D721Med (cell line): ENCODE measurements at places on chromosomes 5 and 9.
A peak's percentile ranks its signal among the peaks of the same experiment; 100 is the strongest.

GRCh38 chr5:135843571-135844337 lies 9.3 kb downstream of the SLC25A48 start:
- no peak for DNase-seq

GRCh38 chr9:87950296-87950695 lies 24.0 kb downstream of the CDK20 start:
- DNase-seq = no peak

DNA sequence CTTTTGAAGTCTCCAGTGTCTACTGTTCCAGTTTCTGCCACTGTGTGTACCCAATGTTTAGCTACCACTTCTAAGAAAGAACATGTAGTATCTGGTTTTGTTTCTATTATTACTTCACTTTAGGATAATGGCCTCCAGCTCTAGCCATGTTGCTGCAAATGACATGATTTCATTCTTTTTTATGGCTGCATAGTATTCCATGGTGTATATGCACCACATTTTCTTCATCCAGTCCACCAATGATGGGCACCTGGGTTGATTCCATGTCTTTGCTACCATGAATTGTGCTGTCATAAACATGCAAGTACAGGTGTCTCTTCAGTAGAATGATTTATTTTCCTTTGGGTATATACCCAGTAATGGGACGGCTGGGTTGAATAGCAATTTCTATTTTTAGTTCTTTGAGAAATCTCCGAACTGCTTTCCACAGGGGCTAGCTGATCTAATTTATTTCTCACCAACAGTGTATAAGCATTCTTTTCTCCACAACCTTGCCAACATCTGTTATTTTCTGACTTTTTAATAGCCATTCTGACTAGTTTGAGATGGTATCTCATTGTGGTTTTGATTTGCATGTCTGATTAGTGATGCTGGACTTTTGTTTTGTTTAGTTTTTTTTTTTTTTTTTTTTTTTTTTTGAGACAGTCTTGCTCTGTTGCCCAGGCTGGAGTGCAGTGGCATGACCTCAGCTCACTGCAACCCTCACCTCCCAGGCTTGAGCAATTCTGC lies 68.9 kb downstream of the WDR41 start:
- DNase-seq = no peak

DNA sequence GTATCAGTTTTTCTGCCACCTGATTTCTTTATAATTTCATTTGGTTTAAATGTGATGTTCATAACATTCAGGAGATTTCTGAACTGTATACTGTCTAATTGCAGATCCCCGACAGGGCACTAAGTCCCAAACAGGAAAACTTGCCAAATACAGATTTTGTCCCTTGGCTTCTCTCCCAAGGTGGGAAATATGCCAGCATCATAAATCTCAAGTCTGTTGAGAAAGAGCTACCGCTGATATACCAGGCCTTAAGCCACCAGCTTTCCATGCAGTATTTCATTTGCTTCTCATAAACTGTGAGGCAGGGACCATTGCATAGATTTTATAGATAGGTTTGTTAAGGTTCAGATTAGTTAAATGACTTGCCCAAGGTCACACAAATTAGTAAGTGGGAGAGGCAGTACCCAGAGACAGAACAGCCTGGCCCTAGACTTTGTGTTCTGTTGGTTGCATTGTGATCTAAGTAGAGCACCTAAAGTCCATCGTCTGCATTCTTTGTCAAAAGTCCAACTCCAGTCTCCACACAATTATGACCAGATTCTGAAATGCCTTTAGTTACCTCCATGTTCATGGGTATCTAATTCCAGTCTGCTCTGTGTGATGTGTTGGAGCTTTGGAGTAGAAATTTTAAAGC lies 16.2 kb downstream of the GPR21 start:
- no peak for DNase-seq

GRCh38 chr9:131060900-131061630 lies 35.3 kb upstream of the AIF1L start:
- DNase-seq = no peak

GRCh38 chr5:113232667-113233066 lies 202.1 kb downstream of the TSSK1B start:
- no peak for DNase-seq

GRCh38 chr9:129283291-129283691 lies 105.2 kb upstream of the IER5L start:
- DNase-seq = no peak

GRCh38 chr5:173663352-173664153 lies 47.1 kb upstream of the BOD1 start:
- DNase-seq = no peak

DNA sequence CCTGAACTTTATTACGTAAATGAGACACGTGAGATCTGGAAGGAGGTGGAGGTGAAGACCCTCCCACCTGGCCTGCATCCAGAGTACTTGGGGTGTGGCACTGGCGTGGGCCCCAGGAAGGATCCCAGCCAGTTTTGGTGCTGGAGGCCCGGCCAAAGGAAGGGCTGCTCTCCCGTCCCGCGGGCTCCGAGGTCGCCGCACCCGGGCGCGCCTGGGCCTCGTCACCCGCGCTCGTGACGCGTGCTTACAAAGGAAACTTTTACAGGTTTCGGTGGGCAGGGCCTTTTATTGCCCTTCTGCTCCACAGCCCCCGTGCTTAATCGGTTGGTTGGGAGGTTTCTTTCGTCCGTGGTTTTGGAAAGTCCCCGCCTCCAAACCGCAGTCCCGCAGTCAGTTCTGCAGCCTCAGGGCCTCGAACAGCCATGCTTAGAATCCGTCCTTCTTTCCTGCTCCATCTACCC lies 29.2 kb downstream of the CDKN2A start:
- DNase-seq = no peak

- DNase-seq = peak; percentile 17
Measured at GRCh38 chr9:123356851-123357742, 1.1 kb downstream of the CRB2 start.

DNA sequence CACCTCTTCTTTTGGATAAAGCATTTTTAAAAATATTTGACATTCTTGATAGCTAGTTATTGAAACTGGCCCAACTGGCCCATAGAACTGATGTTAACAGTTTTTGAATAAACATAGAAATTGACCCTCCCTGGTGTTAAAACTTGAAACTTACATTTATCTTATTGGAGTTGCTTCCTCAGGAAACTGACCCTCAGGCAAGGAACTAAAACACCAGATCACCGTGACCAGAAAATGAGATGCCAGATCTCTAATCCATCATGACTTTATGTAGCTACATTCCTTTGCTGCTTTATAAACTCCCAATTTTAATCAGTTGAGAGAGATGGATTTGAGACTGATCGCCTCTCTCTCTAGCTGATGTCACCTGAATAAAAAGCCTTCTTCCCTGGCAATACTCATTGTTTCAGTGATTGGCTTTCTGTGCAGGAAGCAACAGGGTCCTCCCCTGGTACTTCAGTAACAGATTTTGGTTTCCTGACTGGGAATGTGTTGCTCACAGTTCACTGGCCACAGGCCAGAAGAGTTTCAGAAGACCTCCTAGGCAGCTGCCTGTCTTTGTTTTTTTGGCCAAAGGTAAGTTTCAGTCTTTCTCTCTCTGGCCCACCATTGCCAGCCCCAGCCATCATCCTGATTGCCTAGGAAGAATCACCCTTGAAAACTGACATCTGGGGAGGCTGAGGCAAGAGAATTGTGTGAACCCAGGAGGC lies 212.4 kb downstream of the DTWD2 start:
- DNase-seq = no peak

DNA sequence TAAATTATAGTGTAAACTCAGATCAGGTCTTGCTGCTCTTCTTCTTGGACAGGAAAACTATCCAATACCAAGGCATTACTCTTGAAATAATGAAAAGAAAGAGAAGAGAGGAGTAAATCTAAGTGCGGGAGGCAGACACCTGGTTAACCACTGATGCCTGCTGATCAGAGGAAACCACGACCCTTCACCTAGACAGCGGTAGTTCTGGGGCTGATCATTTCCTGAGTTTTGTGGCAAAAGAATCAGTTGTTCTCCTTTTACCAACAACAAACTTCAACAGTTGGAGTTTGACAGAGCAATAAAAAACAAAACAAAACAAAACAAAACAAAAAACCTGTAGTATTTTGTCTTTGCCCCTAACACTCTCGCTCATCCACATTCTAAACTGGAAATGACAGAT lies 3.0 kb downstream of the RLN1 start:
- no peak for DNase-seq

- no peak for DNase-seq
Measured at GRCh38 chr9:19660019-19660418, 128.8 kb downstream of the SLC24A2 start.

DNA sequence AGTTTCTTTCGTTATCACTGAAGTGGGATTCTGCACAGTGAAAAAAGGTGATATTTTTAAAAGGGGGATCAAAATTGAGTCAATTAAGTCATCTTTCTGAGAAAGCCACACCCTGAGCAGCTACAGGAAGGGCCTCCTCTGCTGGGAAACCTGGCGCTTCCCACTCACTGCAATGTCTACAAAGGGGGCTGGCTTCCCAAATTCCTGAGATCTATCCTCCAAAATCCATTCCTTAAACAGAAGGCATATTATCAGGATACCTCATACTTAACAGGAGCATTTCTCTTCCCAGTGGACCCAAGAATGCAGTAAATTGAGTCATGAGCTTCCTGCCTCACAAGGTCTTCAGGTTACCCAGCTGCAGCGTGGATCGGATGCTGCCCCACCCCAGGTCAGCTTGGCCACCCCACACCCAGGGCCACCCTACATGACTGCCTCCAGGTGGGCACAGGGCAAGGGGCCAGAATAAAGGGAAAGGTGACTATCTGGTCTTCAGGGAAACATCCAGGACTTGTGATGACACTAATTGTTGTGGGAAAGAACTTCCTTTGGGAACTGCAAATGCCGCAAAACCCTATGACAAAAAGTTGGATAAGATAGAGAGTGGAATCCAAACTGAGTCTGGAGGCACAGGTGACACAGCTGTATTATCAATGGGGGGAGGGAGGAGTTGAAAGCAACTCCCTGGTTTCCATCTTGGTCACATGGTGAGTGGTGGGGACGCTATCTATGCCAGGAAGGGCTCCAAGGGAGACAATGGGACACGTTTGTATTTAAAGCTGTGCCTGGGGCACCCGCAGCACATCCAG lies 42.3 kb downstream of the ROR2 start:
- no peak for DNase-seq

GRCh38 chr5:2562036-2562435 lies 189.4 kb downstream of the IRX2 start:
- DNase-seq = no peak

DNA sequence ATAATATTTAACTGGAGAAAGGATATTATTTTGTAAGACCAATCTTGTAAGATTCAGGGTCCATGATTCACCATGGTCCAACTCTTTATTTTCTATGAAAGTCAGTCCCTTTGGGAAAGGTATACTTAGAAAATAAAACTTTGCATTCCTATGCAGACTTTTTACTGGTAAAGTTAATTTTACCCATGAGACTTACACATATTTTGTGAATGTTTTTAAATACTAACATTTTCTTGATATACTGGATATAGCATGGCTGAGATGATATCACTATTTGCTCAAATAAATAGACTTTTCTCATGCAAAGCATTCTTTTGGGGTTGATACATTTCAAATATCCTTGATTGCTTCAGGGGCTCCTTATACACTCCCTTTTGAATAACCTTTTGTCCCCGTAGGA lies 512.1 kb downstream of the MAN2A1 start:
- DNase-seq = no peak

DNA sequence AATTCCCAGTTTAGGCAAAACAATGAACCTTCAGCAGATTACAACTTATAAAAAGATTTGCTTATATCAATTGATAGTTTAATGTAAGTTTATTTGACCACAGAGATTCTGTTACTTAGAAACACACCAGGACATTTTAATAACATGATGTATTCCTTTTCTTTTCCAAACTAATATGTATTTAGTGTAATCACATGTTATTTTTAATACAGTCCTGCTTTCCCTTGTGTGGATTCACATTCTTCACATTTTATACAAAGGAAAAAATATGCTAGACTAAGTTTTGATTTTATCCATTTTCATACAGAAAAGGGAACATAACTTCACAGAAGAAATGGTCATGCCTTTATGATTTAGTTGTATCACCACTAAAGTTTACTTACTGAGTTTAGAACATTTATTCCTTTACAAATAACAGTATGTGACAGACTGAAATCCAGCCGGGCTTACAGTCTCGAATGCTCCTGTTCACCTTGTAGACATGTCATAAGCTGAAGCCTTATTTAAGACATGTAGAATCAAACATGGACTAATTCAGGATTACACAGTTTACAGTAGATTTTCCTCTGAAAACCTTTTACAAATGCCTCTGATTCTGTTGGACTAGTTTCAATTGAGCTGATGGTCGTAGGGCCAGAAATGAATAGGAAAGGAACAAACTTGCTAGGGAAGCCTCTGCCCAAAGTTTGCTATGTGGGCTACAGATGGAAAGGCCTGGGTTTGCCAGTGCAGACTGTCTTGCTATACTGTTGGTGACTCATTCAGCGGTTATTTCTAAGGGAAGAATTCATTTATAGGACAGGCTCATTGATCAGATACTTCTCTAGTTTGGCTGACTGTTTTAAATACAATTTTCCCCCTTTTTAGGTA lies 6.6 kb upstream of the ASPN start:
- DNase-seq = no peak

DNA sequence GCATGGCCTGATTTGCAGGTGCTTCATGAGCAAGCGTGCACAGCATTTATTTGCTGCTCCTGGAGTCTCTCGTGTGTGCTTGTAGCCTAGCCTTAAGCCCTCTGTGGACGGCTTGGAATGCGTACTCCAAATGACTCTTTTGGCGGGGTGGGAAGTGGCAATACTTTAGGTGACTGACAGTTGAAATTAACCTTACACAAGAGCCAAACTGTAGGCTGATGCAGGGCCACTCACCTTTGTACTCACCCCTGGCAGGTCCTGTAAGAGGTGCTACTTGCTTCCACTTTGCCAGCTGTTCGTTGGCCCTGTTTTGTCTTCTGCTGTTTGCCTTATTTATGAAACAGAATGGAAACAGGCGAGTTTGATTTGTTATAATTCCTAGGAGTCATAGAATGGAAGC lies 22.9 kb downstream of the TENT4A start:
- no peak for DNase-seq

DNA sequence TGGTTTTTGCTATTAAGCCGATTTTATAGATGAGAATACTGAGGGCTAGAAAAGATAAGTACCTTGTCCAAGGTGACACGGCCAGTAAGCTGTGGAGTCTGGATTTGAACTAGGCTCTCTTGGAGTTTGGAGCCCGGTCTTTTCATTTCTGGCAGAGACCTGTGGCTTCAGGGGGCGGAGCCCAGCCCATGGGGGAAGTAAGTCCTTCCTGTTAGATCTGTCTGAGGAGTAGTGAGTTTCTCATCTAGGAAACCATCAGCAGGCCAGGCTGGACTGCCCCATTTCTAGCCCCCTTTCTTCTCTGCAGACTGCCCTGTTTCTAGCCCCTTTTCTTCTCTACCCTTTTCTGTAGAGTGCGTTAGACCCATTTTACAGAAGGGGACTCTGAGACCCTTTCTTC lies 521 bp upstream of the PTGS1 start:
- DNase-seq = no peak

DNA sequence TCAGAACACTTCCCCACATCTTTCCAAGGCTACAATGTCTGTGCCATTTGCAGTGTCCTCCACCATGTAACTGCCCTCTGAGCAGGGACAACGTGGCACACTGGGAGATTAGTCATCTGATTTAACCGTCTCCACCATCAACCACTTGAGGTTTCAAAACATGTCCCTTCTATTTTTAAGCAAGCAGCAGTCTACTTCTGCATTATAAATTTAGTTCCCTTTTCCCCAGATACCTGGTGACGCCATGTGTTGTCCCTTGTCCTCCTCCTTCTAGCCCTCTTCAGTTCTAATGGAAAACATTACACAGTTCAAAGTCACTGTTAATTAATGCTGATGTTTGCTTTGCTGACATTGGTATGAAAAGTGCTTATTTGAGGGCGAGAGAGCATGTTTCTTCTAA lies 52.8 kb downstream of the ATP10B start:
- DNase-seq = no peak
